Activated CD8-positive, alpha-beta memory T cell treated with anti-CD3 and anti-CD28 coated beads, Interleukin-2, amount 10 ng/mL, durations not matched to agents 7 days and 5 days (primary cell): ENCODE measurements at places on chromosomes 5 and 9. TPM values are rescaled to one million over a fixed set of nuclear protein-coding genes. Genes with fewer than 3 reads are reported as not detected.
A peak's percentile ranks its signal among the peaks of the same experiment; 100 is the strongest.

SPOCK1 gene
- total RNA-seq, result 0.16 TPM

GRM6 gene
- not detected for total RNA-seq

ANKRD31 gene
- total RNA-seq, result 0.28 TPM

- no peak for DNase-seq
These were observed at the start of gene MAP1B for GRCh38 chr5:72107131-72107900. Gene MAP1B (plus strand): TSS chr5:72107475. CDS start chr5:72107532, 57 bp downstream.

DNA sequence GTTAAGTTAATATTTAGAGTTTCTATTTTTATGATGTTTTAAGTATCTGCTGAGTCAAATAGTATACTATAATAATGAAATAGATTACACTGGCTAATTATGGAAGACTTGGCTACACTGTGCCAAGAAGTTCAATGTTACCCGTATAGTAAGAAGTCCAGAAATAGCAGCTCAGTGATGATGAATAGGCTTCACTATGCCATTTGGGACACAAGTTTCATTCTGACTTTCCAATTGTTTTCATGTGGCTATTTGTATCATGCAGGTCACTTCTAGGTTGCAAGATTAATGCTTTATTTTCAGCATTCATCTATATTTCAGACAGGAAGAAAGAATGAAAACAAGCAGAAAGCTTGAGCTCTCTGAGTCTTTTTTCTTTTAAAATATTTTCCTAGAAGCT lies 194.5 kb upstream of the RIOK2 start:
- no peak for DNase-seq

DNA sequence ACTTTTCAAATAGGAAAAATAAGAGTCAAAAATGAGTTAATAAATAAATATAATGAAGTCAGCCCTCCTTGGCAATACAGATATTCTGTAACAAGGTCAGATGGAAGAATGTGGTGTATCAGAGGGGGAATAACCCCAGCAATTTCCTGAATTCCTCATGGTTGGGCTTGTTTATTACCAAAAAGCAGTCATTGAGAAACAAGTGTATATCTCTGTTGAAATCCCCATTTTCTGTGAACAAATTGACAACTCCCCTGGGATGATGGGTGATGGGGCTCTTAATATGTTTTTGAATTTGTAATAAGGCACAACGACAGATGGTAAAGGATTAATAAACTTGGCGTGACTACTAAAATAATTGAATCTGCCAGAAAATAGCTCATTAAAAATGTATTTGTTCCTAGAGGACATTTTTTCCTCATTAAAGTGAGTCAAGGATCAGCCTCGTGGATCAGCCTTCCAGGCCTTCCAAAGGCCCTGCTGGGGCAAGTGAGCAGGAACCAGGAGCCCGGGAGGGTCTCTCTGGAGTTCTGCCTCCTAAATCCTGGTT lies 34.2 kb downstream of the THBS4 start:
- DNase-seq, result no peak

GRCh38 chr9:72473474-72474261 lies 47.7 kb upstream of the TMC1 start:
- no peak for DNase-seq

DNA sequence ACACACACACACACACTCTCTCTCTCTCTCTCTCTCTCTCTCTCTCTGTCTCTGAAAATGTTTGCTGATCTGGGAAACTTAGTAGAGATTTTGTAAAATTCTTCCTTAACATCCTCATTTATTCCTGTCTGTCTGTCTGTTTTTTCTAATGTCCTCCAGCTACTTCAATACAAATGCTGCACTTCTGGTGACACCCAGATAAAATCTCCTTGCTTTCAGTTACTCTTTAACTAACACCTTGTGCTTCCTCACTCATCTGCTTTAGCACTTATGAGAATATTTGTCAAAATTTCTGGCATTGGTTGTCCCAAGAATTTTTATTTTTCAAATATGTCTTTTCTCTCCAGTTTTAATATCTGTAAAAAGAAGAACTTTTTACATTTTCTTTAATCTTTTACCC lies 35.0 kb upstream of the ARRDC3 start:
- DNase-seq, result no peak

DNA sequence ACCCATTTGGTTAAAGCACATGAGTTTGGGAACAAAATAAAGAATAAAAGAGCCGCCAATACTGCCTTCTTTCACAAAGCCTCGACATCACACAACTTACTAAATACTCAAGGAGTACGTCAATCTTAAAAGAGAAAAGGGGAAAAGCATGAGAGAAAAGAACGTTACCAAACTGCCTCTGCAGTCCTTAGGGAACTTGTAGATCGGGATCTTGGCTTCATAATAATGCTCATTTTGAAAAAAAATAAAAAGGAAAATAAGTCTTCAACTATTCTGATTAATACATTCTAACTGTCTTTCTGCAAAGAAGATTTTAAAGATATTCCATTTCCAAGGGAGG lies 618.4 kb downstream of the PDE4D start:
- no peak for DNase-seq

GRCh38 chr9:97703437-97704344 lies 6.6 kb upstream of the XPA start:
- peak; percentile 49 for DNase-seq

GRCh38 chr9:111659691-111660090 lies 1.7 kb upstream of the GNG10 start:
- DNase-seq, result no peak

DNA sequence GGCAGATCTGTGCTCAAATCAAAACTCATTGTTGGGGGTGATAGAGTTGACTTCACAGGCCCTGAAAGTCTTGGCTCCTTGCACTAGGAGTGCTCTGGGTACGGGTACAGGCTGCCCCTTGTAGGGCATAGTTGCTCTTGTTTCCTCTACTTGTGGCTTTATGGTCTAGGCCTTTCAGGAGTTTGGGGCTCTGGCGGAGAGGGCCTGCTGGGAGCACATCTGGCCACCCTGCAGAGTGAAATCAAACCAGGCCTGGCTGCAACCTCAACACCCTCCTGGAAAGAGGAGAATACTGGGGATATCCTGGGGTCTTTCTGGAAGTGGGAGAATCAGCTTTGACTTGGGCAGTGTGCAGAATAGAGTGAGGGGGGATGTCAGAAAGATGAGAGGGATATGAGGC lies 1.5 kb downstream of the TGFBI start:
- DNase-seq, result no peak

- DNase-seq, result no peak
These were observed 205.4 kb downstream of the CDH18 start for GRCh38 chr5:19782566-19782965.
